Stimulated activated CD8-positive, alpha-beta memory T cell treated with anti-CD3 and anti-CD28 coated beads, Interleukin-15, amount 100 ng/mL, for 48 hours (primary cell): ENCODE measurements at places on chromosomes 16 and 17.

DNA sequence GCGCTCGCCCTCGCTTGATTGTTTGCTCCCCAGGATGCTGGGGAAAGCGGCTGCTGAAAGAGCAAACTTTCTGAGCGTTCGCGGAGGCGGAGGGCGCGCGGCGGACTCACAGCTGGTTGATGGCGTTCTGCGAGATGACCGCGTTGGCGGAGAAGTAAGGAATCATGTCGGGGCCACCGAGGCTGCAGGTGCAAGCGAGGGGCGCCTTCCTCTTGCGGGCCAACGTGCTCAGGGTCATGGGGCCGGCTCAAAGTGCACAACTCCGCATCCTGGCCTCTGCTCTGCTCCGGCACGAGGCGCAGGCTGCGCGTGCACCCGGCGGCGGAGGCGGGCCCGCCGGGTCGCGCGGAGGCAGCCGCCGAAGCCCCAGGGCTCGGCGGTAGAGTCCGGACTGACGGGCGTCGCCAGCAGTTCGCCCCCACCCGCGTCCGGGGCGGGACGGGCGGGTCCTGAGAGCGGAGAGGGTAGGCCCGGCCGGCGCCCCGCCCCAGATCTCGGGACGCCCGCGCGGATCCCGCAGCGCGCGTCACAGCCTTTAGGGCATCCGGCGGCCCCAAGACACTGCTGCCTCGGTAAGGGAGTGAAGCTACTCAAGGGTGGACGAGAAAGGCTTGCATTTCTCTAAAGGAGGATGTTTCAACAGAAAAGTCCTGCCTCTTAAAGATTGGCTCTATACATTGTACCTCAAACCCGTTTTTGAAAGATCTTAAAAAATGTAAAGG, 138.5 kb upstream of the CORO6 start:
- DNase-seq, result peak; percentile 92

GRCh38 chr16:67415872-67416793, at the start of gene ZDHHC1:
TSS of gene ZDHHC1 (minus strand) at chr16:67416477. CDS start at chr16:67407775, 8,702 bp downstream.
- DNase-seq, result no peak

DNA sequence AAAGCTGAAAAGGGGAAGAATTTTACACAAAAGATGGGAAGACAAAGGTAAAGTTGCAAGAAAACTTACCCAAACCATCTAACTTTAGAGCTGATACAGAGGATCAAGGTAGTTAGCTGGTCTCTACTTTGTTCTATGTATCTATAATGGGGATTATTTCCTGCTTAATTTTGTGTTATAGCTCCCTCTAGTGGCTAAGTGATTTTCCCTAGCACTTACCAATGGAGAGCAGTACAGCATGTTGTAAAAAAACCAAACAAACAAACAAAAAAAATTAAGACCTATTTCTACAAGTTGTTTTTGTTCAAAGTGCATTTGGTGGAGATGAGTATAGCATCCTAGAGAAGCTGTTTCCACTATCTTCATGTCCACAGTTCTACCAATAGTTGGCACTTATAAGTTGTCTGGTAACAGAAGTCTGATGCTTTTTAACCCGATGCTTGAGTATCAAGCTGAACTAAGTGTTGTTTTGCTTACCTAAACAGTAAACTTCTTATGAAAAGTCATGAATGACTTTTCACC, 7.5 kb downstream of the SRSF1 start:
- no peak for DNase-seq

DNA sequence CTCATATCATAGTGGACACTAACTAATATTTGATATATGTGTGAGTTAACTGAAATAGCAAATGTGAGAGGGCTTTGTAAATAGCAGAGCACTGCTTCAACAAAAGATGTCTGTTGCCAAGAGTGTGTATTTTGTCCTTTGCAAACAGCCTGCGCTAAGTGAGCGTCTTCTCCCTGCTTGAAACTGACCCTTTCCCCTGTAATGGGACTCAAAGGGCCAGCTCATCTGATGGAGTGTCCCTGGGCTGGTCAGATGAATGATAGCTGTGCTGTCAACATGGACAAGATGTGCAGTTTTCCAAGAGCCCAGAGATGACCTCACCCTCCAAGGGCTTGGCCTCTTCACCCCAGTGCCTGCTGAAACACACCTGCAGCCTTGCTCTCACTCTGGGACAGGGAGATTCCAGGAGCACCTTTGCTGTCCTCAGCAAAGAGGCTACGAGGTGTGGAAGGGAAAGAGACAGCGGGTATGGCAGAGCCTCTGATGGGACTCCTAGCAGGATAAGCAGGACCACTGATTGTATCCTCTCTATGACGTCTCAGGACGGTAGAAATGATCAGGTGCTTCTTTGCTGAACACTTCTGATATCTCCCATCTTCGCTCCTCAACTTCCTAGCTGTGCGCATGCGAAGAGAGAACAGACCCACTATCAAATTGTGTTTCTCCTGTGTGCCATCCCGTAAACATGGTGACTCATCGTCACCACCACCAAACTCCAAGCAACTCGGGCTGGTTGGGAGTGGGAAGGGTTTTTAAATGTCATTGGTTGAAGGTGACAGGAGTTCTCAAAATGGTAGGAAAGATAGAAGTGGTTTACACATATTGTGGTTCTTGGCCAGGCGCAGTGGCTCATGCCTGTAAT, 35.8 kb upstream of the TBX2 start:
- no peak for DNase-seq

DNA sequence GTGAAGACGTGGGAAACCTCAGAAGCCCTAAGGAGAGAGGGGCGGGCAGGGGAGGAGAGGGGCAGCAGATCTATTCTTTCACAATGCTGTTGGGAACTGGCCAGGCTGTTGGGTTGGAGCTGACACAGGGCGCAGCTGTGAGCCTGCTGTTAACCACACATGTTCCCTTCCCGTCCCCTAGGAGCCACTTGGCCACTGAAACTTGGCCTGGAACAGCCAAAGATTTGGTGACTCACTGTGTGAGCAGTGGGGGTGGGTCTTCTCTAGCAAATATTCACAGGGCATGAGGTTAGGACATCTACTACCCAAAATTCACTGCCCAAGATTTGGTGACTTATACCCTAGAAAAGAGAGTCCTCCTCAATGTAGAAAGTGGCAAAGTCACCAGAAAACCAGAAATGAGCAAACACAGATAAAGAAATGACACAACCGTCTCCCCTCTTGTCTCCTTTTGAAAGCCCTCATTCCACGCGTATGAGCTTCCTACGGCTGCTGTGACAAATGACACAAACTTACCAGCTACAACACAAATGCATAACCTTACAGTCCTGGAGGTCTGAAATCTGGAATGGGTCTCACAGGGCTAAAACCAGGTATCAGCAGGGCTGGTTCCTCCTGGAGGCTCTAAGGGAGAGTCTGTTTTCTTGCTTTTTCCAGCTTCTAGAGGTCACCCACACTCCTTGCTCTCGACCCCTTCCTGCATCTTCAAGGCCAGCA, 6.3 kb downstream of the TBC1D16 start:
- DNase-seq, result no peak

- no peak for DNase-seq
Observed at GRCh38 chr16:76265434-76266045, 11.7 kb upstream of the CNTNAP4 start.

- DNase-seq, result no peak
Observed at GRCh38 chr17:14306596-14306995, 5.7 kb downstream of the HS3ST3B1 start.

GRCh38 chr16:79980650-79981521, 380.3 kb upstream of the MAF start:
- DNase-seq, result no peak

- no peak for DNase-seq
Observed at GRCh38 chr17:258045-258734, 76.7 kb upstream of the DOC2B start.

- peak; percentile 42 for DNase-seq
Observed at GRCh38 chr17:81387100-81388090, 7.9 kb upstream of the BAHCC1 start.

DNA sequence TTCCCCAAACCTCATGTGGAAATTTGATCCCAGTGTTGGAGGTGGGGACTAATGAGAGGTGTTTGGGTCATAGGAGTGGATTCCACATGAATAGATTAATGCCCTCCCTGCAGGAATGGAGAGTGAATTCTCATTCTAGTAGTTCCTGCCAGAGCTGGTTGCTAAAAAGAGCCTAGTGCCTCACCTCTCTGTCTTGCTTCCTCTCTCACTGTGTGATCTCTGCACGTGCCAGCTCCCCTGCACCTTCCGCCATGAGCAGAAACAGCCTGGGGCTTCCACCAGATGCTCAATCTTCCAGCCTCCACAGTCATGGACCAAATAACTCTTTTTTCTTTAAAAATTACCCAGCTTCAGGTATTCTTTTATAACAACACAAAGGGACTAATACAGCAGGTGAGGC, 72.9 kb upstream of the CLEC3A start:
- DNase-seq, result no peak

DNA sequence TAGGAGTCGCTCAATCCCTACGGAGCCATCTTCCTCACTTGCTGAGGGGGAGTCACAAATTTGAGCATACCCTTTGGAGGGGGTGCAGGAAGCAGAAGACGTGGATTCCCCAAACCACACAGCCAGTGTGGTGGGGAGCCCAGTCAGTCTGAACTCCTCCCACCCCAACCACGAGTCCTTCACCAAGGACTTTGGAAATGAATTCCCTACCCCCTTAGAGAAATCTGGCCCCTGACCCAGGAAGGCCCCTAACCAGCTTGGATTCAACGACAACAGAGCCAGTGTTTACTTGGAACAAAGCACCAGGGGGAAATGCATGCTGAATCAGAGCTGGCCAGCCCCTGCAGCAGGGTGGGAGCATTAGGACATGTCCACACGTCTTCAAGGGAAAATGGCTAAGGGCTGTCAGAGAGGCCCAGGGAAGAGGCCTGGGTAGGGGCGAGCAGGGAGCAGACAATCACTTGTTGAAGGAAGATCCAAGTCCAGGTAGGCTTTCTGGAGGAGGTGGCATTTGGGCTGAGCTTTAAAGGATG, 5.5 kb upstream of the TMEM92 start:
- DNase-seq, result no peak

GRCh38 chr16:87436225-87437172, 44.4 kb downstream of the MAP1LC3B start:
- no peak for DNase-seq

DNA sequence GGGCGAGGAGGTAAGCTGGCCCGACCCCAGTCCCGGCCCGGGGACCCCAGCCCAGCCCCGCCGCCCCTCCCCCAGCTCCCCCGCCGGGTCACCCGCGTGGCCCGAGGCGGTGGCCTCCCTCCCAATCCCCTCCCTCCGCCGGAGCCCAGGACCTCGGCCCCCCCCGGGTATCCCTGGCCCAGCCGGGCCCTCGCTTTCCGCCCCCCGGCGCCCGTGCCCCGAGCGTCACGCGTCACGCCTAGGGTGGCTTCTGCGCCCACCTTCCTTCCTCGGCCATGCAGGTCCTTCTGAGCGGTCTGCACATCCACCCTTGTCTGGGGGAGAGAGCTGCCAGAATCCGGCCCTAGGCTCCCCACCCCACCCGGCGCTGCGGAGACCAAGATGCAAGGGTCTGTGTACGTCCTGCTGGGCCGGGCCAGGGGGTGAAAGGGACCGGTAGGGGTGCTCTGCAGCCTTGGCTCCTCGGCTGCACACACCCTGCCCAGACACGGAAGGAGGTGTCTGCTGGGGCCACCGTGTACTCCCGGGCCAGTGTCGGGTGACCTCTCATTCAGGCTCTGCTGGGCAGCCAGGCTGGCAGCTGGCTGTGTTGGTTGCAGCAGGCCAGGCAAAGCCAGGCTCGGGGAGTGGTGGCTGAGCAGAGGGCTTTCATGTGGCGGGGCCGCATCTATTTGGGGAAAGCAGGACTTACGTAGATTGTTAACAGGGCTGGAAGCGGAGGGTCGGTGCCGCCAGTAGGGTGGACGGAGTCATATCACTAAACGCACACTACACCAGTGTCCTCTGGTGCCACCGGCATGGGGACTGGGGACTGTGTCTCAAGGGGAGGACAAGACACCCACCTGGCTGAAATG, 754 bp downstream of the RAB11FIP4 start:
- DNase-seq, result no peak

GRCh38 chr16:86608301-86608747, 30.0 kb downstream of the FOXL1 start:
- no peak for DNase-seq

DNA sequence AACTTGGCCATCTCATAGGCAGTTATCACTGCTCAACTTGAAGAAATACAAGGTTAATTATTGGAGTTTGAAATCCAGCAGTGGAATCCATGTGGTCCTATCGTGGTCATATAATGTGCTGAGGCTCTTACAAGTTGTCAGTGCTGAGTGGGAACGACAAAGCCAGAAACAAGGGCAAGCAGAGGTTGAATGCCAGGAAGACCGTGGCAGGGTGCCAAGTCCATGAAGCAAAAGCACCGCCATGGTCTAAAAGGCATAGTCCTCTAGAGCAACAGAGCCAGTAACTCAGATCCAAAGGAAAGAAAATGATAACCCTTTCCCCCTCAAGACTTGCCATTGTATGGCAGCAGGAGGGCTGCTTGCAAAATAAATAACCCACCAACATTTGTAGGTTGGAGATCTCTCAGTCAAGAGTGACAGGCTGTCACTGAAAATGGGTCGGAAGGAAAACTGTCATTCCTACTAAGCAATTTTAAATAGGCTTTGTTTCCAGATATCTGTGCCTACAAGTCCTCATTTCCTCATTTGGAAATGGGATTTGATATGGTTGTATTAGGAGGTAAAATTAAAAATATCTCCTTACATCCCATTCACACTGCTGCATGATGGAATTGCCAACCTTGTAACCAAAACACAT, 36.4 kb upstream of the HSBP1 start:
- no peak for DNase-seq

DNA sequence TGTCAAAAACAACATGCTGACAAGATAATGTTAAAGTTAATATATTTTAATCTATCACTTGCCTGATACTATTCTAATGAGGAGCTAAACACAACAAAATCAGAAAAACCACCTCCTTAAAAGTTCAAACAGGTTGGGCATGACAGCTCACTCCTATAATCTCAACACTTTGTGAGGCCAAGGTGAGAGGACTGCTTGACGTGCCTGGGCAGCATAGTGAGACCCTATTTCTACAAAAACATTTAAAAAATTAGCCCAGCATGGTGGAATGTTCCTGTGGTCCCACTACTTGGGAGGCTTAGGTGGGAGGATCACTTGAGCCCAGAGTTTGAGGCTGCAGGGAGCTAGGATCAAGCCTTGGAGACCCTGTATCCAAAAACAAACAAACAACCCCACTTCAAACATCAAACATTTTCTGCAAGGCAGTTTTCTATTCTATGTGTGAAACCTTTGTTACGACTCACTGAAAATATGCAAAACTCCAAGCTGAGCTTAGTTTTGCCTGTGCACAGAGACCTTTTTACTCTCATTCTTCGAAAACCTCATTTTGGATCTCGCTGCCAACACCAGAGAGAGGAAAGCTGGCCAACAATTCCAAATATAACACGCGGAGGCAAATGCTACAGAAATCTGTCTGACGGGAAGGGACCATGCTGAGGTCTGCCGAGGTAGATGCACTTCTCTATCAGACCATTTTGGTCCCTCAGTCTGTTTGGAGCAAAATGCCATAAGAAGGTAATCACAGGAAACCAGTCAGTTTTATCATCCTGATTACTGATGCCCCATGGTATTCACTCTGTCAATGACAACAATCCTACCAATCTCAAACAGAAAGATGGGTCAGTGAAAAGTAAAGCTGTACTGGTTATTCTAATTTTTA, 6.2 kb downstream of the PHF12 start:
- no peak for DNase-seq

DNA sequence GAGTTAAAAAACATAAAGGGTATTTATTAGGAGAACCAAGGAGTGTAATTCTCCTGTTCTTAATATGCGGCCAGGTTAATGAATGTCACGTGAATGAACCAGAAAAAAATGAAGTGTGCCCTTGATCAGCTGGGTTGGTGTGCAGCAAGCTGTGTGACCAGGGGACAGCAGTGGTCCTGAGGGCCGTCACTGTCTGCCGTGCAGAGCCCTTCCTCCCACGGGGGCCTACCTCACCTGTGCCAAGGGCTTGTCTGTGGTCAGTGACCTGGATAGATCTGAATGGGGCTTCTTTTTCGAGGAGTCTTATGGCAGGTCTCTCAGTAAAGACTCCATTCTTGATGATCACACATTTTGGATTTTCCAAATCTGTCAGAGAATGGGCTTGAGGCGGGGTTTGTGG, 17.7 kb upstream of the STH start:
- DNase-seq, result no peak
